ENCODE measurements at places on chromosomes 3 and 15.
A peak's percentile ranks its signal among the peaks of the same experiment; 100 is the strongest.

- DNase-seq = no peak
Observed at GRCh38 chr15:55282284-55282833, 7.3 kb downstream of the RAB27A start.

DNA sequence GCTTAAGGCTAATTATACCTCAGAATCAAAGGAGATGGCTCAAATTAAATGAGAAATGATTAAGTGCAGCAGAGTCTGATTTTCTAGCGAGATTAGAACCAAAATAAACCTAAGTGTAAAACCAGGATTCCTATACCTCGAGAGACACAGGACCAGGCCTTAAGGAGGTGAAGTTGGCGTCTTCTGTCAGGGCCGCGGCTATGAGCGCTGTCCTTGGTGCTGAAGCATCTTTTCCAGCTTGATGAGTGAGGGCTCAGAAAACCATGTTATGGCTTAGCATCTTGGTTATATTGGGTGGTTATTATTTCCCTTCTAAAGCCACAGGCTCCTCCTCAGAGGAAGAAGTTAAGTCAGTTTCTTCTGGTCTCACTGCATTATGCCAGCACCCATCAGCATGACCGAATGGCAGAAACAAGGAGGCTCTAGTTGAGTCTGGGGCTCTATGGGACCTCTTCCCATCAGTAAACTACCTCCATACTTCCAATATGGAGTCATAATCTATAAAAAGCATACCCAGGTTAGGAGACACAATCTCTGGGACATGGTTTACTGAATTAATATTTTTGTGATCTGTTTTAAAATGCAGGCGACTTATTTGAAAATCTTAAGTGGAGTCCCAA is 120.1 kb upstream of the NMNAT3 start:
- peak; percentile 56 for DNase-seq

DNA sequence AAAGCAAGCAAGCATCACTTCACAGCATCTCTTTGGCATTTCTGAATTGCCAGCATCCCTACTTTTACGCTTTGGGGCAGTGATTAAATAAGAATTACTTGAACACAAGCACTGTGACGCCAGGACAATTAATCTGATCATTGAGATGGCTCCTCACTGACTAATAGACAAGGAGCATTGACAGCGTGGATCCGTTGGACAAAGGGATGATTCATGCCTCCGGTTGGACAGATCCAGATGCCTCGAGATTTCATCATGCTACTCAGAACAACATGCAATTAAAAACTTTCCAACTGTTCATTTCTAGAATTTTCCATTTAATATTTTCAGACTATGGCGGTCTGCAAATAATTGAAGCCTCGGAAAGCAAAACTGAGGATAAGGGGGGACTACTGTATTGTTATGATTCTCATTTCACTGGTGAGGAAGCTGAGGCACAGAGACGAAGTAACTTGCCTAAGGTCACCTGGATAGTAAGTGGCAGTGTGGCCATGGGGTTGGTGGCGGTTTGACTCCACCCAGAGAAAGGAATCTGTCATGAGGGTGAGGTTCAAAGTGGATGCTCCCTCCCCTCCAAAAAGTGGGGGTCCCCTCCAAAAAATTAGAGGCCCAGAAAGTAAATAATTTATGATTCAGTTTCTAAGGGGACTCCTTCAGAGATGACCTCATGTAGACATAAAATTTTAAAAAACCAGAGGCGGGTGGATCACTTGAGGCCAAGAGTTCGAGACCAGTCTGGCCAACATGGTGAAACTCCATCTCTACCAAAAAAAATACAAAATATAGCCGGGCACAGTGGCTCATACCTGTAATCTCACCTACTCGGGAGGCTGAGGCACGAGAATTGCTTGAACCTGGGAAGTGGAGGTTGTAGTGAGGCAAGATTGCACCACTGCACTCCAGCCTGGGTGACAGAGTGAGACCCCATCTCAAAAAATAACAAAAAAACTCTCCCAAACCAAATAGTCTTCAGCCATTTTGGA is 12.3 kb upstream of the PGPEP1L start:
- no peak for DNase-seq

- no peak for DNase-seq
Observed at GRCh38 chr3:71378509-71378908, 205.0 kb downstream of the FOXP1 start.

DNA sequence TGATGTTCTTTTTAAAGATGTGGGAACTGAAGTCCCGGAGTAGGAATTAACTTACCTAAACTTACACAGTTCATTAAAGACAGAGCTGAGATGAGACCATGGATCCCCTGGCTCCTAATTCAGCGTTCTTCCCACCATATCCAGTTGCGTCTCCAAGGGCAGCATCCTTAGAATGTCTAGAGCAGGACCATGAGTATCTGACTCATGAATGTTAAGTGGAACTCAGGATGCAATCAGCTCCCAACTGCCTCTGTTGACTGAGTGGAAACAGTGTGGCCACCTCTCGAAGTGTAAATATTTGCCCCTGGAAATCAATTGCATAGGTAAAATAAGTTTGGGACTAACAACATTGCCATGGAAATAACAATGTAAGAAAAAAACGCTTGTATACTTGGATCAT is 2.5 kb downstream of the SNTN start:
- DNase-seq = no peak

GRCh38 chr15:39669661-39670060 is 88.8 kb downstream of the THBS1 start:
- no peak for DNase-seq

- DNase-seq = no peak
Observed at GRCh38 chr15:100463515-100463914, 65.2 kb downstream of the CERS3 start.

DNA sequence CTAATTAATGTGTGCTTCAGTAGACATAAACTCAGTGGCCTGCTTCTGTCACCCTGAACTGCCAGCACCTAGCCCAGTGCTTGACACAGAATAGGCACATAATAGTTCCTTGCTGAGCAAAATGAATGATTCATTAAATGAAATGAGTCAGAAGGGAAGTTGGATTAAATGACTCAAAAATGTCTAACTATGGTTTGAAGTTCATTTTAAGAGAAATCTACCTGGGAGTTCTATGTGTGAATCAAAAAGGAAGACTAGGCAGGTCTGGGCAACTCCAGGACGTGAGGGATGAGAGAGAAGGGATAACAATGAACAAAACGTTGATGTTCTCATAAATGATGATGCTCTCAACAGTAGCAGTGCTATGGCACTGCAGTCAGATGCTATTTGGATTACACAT is 175.0 kb downstream of the CFAP20DC start:
- no peak for DNase-seq

DNA sequence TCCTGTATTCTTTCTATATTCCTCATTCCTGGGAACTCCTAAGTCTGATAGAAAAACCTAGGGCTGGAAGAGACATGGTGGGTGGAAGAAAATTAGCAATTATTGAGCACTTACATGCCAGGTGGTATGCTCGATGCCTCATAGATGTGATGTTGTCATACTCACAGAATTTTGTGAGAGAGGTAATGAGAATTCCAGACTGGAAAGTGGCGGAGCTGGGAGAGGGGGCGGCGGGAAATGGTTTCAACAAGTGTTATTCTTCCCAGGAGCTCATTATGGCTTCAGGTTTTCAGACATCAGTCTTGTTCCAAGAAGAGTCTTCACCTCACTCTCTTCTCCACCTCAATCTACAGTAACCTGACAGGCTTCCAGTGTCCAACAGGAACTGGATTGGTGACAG is 16.2 kb downstream of the TIMP4 start:
- DNase-seq = no peak

- DNase-seq = no peak
Observed at GRCh38 chr3:172397716-172398405, 50.4 kb downstream of the GHSR start.

GRCh38 chr15:88738796-88739195 is 64.4 kb upstream of the ACAN start:
- DNase-seq = no peak

GRCh38 chr3:113847664-113848461 is 9.3 kb downstream of the GRAMD1C start:
- no peak for DNase-seq

- peak; percentile 12 for DNase-seq
Observed at GRCh38 chr3:149717391-149718056, 34.8 kb downstream of the COMMD2 start.

DNA sequence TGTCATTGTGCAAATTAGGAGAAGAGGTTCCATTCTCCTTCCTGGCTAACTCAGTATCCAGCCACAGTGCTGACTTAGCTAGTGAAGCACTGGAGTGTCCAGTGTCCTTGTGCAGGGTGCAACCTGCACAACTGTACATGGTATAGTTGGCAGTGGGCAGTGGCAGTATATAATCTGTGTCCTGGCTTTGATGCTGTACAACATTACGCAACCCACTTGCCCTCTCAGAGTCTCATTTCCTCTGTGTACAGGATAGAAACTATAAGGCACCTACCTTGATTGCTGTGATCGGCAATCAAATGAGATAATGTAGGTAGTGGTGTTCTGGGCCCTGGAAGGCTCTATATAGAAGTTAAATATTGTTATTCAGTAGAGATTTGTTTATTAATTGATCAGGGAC is 333.6 kb downstream of the CLSTN2 start:
- DNase-seq = no peak

DNA sequence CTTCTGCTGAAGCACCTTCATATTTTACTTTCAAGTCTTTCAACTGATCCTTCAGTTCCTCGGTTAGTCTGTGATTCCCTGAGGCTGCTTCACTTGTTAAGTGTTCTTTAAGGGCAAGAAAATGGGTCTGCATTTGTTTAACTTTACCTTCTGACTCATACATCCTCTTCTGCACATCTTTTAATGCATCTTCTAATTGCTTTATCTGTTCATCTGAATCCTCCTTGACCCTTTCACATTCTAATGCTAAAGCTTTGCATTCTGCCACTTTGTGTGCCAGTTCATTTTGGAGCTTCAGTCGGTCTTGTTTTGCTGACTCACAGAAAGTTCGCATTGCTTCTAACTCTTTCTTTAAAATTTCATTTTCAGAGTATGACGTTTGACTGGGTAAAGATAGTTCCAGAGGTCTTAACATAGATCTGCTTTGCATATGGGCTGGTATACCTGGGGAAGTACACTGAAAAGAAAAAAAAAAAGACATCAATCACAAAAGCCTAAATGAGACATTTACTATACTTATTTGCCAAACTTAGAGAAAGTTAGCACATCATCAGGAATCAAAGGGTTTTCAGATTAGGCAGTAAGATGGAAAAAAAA is 94.3 kb downstream of the UACA start:
- no peak for DNase-seq

DNA sequence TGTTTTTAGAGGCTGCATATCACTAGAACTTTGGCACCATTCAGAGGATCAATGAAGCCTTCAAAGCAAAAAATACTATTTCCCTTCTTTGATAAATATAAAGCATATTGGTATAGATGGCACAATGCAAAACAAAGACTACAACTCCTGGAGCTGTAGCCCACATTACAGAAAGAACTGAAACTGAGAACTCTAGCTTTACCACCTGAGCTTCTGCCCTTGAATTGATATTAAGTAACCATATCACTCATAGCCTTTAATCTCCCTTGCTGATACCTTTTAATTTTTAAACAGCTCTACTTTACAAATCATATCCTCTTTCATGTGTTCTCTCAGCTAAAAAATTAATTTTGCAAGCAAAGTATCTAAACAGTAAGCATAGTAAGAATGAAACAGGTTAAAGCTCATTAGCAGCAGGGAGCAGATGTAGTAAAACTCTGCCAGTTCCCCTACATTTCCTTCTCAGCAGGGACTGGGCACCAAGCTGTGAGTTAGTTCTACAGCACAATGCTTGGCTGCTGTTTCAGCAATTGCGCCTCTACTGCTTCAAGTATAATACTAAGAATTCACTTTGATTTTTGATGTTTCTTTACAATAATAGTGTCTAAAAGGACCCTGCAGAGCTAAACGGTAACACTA is 97.9 kb upstream of the NANOGP8 start:
- no peak for DNase-seq

- DNase-seq = no peak
Observed at GRCh38 chr15:89783111-89783860, 7.2 kb downstream of the MESP2 start.

GRCh38 chr3:15635121-15635661 is 33.6 kb downstream of the BTD start:
- no peak for DNase-seq

DNA sequence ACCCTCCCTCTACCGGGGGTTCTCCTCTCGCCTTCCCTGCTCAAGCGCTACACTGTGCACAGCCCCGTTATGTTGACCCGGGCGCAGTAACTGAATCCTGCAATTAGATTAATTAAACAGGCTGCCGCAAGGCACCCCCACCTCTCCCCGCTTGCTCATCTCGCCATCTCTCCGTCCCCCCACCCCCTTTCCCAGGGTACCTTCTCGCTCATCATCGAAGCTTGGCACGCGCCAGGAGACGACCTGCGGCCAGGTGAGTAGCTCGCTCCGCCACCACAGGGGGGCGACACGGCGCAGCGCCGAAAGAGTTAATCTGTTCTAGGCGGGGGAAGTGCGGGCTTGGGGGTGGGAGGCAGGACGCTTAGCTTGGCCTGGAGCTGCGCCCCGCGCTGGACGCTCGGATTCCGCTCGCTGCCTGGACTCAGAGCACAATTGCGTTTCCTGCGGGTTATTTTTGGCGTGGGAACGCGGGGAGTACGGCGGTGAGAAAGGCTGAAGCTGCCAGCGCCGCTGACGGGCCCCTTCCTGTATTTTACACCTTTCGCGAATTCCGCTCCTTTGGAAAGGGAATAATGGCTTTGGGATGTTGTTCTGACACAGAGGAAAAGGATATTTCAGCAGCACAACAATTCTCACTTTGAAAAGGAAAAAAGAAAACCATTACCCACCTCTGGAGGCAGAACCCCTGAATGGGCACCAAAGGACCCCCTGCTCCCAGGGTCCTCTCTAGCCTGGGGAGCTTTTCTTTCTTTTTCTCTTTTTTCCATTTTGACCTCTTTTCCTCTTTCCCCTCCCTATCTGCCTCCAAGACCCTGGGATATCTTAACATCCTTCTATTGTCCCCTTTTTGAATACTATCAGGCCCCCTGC is 1.5 kb downstream of the DLL4 start:
- peak; percentile 81 for DNase-seq

DNA sequence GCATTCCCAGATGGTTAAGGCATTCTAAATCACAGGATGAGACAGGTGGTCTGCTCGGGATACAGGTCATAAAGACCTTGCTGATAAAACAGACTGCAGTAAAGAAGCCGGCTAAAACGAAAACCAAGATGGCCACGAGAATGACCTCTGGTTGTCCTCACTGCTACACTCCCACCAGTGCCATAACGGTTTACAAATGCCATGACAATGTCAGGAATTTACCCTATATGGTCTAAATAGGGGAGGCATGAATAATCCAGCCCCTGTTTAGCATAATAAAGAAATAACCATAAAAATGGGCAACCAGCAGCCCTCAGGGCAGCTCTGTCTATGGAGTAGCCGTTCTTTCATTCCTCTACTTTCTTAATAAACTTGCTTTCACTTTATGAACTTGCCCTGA is 151.1 kb downstream of the ZNF385D start:
- no peak for DNase-seq

GRCh38 chr15:70415398-70415797 is 317.7 kb upstream of the TLE3 start:
- DNase-seq = no peak

All from progenitor cell of endocrine pancreas (in vitro differentiated cells).